ENCODE measurements at places on chromosomes 6 and 20. TPM values are rescaled to one million over a fixed set of nuclear protein-coding genes. Genes with fewer than 3 reads are reported as not detected.

Gene XKR7
- total RNA-seq: 0.05 TPM

DNA sequence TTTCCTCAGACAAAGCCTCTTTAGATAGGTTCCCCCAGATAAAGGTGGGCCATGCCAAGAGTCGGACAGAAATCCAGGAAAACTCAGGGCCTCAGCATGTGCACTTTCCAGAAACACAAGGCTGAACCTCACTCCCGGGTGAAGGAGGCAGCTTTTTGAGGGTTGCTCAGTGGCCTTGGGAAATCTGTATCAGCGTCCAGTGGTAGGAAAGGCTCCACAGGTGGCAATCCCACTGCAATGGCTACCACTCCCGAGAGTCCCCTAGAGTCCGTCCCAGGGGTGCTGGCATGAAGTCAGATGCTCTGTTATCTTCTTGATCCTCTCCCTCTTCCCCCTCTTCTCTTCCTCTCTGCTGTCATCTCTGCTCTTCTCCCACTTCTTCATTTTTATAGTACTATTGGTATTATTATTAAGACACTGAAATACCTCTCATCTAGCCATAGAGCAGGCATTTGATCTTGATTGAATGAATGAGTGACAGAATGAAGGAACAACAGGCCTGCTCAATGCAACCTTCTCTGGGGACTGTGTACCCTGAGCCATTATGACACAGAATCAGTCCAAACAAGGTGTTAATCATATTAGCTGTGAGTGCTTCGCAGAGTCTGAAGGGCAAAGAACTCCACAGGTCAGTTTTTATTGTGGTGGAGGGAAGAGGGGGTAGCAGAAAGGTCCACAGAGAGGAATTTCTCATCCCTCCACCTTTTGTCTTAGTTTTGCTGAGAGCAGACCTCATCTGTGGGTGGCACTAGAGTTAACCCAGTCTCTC, 13.3 kb downstream of the SLC22A1 start:
- DNase-seq: no peak

DNA sequence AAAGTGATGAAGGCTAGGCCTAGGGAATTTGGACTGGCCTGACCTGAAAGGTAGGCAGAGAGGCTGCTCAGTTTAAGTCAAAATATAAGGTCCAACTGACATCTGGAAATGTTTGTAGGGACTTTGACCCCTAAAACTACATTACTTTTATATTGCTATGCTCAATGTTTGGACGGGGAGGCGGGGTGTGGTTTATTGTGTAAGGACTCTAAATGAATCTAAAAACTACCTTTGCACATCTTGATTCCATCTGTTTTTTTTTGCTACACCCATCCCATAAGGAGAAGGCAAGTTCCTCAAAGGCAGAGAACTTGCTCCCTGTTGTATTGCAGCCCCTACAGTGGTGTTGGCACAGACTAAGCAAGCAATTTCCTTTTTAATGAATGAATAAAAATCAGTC, 227.1 kb downstream of the HACE1 start:
- no peak for DNase-seq

GRCh38 chr6:95676011-95676628, 98.8 kb downstream of the MANEA start:
- no peak for DNase-seq

DNA sequence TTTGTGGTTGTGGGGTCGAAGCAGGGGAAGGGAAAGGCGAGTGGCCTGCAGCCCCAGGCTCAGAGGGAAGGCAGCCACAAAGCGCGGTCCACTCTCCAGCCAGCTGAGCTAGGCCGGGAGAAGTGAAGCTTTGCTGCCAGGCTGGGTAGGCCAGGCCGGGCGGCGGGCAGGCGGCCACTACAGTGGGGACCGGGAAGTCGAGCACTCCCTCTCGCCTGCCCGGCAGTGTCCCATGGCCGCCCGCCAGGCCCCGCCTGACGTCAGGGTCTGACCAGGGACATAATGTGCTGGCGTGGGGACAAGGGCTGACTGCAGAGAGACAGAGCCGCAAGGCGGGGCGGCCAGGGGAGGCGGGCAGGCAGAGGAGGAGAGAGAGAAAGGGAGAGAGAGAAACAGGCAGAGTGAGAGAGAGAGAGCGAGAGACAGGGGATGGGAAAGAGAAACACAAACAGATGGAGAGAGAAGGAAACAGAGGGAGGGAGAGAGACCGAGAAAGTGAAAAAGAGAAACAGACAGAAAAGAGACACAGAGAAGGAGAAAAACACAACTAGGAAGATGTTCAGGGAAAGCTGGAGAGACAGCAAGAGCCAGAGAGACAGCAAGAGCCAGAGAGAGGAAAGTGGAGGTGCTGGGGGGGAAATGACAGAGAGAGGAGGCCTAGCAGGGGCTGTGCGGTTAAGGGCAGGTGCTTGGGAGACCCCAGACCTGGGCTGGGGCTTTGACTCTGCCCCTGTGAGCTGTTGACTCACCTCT, 94.5 kb upstream of the PTPN1 start:
- peak; percentile 99 for DNase-seq

DNA sequence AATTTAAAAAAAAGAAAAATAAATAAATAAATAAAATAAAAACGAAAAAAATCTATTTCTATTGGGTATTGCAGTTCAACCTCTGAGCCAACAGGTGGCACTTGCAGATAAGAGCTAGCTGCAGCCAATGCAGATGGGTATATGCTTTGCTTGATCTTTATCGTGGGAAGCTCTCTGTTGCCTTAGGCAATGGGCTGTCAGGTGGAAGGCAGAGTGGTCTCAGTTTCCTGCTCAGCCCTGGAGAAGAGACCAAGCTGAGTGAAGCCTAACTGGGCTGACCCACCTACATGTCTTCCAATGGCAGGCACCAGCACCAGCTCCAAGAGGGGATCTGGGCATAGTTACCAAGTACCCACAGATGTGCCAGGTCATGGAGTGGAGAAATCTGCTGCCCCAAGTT, 95.0 kb downstream of the AK9 start:
- DNase-seq: no peak

DNA sequence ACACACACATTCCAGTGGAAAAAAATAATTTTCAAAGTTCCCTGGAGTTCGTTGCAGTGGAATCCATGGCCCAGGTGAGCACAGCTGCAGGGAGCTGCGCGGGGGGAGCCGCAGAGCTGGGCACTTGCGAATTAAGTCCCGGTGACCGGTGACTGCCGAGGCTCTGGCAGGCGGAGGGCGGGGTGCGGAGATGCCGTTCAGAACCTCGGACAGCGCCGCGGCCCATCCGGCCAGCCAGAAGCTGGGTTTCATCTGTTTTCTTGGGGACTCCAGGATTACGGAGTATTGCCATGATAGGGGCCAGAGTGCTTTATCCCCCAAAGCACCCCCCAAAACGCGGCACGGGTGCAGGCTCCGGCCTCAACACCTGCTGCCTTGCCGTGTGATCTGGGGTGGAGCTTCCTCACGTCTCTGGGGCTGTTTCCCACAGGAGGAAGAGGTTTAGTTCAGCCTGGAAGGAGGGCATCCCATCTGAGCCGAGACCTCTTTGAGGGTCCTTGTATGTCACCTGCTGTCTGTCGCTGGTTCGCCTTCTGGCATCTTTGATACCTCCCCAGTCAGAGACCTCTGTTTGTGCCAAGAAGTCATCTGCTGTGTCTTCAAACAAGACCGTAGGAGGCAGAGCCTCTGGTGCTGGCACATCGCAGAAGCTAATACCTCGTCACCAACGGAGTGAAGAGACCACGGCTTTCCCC, 99.4 kb downstream of the YTHDF1 start:
- DNase-seq: no peak

GRCh38 chr20:44781791-44782190, 28.6 kb downstream of the RIMS4 start:
- DNase-seq: no peak

Gene OPN5
- not detected for total RNA-seq

Measured in ureter (tissue), 1 donor.